Right forelimb (tissue), 1 donor: ENCODE measurements at places on chromosomes 4 and X.

DNA sequence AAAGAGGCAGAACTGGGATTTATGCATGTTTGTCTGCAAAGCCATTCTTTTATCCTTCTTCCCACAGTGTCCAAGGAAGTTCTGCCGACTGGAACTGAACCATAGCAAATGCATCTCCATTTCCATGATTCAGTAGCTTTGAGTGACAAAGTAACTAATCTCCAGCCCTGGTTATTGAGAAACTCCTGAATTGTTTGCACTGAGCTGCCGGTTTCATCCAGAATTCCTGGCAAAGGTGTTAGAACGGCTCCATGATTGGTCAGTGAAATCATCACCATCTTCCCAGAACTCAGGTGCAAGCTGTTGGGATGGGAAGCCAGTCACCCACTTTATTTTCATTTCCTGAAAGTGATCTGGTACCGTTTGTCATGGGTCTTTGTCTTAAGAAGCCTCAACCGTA is 47.0 kb upstream of the SLC34A2 start:
- DNase-seq, result no peak

- DNase-seq, result no peak
Observed at GRCh38 chr4:110486256-110486655, 10.3 kb downstream of the ENPEP start.

GRCh38 chr4:131054489-131055019 is 1958.6 kb downstream of the C4orf33 start:
- DNase-seq, result no peak

GRCh38 chr4:138674209-138674608 is 341.4 kb upstream of the NOCT start:
- no peak for DNase-seq

DNA sequence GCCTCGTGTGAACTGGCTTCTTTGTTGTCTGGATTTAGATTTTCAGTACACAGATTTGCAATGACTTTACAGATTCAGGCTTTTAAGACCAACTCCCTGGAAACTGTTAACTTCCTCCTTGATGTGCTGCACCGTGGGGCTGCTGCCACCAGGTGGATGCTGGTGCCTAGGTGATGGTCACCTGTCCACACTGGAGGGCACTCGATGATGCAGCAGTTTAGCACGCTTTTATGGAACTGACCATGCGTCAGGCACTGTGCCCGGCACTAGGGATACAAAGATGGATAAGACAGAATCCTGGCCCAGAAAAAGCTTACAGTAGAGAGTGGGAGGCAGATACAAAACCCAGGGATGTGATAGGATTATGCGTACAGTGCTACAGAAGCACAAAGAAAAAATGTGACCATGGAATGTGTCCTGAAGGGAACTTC is 180.7 kb downstream of the CEP135 start:
- no peak for DNase-seq
